ENCODE measurements at places on chromosomes 1 and 21.

- DNase-seq: no peak
Measured at GRCh38 chr1:244114892-244115291, 63.8 kb downstream of the ZBTB18 start.

- DNase-seq: no peak
Measured at GRCh38 chr1:202220733-202221132, 27.1 kb downstream of the LGR6 start.

DNA sequence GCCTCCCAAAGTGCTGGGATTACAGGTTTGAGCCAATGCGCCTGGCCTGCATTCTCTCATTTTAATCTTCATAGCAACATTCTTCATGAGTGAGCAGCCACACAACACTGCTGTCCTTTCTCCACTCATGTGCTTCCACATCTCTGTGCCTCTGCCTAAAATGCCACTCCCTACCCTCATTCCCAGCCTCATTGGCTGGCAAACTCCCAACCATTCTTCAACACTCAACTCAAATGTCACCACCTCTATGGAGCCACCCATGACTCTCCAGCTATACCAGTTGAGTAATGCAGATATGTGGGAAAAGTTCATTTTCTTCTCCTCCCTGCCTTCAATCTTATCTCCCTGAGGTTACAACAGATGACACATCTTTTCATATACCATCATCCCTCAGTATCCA lies 53.9 kb upstream of the ZC3H12A start:
- no peak for DNase-seq

GRCh38 chr1:40833979-40834378 lies 28.2 kb downstream of the CITED4 start:
- no peak for DNase-seq

DNA sequence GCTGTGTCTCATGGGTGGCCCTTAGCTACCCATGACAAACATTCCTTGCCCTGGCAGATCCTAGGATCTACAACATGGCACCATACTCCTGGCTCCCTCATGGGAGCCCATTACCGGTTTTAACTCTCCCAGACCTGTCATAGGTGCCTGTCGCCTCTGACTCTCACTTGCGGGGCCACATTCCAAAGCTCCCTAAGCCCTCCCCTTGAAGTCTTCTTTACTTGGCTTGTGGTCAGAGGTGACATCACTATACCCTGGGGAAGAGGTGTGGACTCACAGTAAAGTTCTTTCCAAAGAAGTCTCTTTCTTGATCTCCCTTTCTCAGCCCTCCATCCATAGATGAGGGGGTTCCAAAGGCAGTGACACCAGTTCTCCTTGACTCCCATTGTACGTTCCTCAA lies 5.4 kb upstream of the SLAMF9 start:
- DNase-seq: no peak

GRCh38 chr1:202282025-202282371 lies 59.7 kb downstream of the UBE2T start:
- DNase-seq: no peak

DNA sequence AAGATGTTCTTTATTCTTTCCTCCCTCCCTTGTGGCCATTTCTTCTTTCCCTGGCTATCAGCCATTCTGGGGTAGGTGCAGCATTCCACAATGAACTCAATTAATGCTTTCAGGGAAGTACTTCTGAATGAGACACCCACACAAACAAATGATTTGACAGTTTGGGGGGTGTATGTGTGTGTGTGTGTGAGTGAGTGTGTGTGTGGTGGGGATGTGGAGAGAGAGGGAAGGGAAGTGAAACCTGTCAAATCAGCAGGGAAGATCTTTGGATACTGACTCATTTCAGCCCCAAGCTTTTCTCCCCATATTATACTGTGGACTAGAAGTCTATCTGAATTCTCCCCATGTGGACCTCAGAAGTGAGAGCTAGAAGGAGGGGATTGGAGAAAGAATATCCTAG lies 154.9 kb upstream of the CD34 start:
- no peak for DNase-seq

DNA sequence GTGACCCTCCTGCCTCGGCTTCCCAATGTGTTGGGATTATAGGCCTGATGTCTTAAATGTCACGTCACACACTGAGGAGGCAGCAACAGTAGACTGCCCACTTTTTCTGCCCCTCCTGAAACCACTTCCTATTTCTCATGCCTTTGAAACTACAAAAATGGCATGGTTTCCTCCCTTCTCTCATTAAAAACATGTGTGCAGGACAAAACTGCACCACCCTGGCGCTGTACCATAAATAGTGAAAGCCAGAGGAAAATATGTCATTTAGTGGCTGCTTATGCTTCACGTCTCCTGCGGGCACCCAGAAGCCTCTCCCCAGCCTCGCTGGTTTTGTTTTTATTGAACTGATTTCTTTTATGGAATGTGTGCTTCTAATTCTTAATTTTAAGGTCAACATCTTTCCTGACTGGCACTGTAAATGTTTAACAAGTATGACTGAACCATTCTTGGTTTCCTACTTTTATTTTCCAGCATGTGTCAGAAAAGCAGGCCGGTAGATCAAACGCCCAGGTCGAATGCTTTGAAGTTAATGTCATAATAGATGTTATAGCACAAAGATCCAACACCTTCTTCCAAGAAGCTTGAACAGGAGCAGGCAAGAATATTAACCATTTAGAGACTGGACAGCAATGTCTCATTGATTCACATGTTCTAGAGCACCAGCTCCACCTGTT lies 59.6 kb upstream of the C1orf87 start:
- DNase-seq: no peak

DNA sequence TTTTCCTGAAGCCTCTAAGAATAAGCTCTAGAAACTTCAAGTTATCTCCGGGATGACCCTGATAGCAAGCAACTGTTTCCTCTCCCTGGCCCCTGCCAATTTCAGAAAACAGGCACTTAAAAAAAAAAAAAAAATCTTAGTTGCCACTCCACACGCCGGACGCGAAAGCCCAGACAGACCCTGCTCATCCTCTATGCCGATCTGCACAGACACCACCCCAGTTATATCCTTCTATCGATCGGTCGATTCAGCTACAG lies 1.7 kb downstream of the ANP32E start:
- DNase-seq: no peak

DNA sequence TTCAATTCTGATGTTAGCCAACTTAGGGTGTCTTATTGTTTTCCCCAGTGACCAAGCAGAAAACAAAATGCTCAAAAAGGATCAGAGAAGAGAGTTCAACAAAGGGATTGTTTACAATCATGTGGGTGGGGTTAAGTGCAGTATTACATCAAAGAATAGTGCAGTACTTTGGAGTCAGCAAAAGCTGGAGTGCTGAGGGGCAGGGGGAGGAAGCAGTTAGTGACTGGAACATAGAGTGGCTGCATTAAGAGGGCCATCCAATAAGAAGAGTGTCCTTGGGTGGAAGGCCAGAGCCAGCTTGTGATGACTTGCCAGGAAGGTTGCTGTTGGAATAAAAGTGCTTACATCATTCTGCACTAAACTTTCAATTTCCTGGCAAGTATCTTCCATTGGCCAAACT lies 175.5 kb downstream of the CYYR1 start:
- DNase-seq: no peak

DNA sequence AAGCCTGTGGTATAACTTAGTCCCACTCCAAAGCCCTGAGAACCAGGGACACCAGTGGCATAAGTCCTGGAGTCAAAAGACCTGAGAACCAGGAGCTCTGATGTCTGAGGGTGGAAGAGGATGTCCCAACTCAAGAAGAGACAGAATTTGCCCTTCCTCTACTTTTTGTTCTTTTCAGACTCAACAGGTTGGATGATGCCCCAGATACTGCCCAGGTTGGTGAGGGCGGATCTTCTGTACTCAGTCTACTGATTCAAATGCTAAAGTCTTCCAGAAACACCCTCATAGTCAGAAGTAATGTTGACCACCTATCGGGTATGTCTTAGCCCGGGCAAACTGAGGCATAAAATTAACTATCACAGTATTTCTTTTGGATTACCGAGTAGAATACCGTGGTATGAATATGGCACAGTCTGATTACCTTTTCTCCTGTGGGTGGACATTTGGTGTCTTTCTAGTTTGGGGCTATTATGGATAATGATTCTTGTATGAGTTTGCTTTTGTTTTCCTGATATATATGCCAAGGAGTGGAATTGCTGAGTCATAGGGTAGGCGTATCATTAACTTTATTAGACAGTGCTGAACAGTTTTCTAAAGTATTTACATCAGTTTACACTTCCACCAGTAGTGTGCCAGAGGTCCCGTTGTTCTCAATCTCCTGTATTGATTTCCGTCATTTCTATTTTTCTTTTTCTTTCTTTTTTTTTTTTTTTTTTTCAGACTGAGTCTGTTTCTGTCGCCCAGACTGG lies 3.2 kb upstream of the CHAF1B start:
- no peak for DNase-seq

- DNase-seq: no peak
Measured at GRCh38 chr1:47967864-47968555, 29.2 kb downstream of the TRABD2B start.

DNA sequence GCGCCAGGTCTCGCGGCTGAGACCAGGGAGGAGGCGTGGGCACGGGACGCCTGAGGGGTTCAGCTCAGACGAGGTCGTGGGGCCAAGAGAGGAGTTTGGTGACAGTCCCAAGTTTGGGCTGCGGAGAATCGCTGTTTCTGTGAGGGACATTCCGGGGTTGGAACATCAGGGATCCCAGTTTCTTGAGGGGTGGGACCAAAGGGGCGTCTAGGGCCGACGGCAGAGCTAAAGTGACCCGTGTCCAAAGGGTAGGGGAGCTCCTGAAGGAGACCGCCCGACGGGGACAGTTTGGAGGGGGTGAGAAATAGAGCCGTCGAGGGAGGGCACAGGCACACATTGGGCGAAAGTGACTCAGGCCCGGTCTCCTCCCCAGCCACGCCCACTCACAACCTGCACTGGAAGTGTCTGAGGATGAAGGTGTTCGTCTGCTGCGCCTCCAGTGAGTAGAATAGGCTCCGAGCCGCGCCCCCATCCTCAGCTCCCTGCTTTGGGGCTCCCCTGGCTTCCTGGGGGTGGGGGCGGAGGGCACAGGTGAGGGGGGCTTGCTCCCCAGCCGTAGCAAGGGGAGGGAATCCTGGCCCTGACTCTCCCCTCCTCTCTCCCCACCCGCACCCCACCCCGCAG lies 7.0 kb downstream of the EFNA3 start:
- DNase-seq: peak; percentile 73

DNA sequence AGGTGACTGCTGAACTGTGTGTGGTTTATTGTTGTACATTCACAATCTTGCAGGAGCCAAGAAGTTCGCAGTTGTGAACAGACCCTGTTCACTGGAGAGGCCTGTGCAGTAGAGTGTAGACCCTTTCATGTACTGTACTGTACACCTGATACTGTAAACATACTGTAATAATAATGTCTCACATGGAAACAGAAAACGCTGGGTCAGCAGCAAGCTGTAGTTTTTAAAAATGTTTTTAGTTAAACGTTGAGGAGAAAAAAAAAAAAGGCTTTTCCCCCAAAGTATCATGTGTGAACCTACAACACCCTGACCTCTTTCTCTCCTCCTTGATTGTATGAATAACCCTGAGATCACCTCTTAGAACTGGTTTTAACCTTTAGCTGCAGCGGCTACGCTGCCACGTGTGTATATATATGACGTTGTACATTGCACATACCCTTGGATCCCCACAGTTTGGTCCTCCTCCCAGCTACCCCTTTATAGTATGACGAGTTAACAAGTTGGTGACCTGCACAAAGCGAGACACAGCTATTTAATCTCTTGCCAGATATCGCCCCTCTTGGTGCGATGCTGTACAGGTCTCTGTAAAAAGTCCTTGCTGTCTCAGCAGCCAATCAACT lies 6.4 kb upstream of the PIGV start:
- no peak for DNase-seq

GRCh38 chr1:23530087-23530746 lies 816 bp downstream of the E2F2 start:
- no peak for DNase-seq

GRCh38 chr1:101483982-101484688 lies 247.3 kb downstream of the S1PR1 start:
- DNase-seq: no peak

DNA sequence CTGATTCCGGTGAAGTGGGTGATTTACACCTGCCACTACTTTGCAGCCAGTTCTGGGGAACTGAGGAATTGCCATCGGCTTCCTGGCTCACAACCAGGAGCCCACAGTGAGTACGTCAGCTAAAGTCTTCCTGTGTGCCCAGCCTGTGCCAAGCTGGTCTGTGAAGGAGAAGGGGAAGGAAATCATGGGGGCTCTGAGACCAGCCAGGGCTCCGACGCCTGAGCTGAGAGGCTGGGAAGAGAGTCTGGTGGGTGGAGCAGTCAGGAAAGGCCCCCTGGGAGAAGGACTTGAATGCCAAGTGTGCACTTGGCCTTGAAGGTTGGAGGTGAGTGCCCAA lies 1.2 kb downstream of the LURAP1 start:
- no peak for DNase-seq

DNA sequence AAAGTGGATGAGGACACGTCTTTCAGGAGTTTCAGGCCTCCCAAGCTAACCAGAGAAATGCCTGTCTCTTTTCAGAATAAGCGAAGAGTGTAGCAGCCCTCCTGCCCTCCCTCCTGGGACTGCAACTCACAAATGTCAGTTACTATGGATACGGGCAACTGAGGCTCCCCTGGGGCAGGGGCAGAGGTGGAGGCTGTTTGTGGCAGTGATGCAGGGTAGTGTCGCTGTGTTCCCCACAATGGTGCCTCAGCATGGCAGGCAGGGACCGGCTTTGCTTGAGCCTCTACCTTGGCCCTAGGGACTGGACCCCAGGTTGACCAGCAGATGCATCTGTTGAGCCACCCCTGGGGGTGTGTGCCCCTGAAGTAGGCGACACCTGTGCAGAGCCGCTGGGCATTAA lies 10.2 kb downstream of the NFASC start:
- no peak for DNase-seq

DNA sequence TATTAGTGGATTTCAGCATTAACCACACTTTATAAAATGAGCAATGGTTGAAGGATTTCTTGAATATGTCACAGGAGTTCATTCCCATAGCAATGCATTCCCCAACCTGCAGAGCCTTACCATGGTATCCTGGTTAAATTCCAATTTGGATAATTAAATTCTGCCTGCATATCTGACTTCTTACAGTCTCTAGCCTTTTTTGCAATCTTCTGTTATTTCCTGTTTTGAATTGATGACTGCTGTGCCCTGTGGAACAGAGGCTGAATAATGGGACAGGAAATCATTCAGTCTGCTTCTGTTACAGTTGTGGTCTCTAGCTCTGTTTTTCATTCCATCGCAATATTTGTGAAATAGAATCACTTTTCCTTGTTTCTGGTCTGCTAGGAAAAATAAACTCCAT lies 1823.9 kb downstream of the PLA2G4A start:
- DNase-seq: no peak

GRCh38 chr1:94608142-94608851 lies 66.7 kb upstream of the F3 start:
- DNase-seq: no peak

- DNase-seq: no peak
Measured at GRCh38 chr21:32306021-32306780, 7.5 kb downstream of the MRAP start.

DNA sequence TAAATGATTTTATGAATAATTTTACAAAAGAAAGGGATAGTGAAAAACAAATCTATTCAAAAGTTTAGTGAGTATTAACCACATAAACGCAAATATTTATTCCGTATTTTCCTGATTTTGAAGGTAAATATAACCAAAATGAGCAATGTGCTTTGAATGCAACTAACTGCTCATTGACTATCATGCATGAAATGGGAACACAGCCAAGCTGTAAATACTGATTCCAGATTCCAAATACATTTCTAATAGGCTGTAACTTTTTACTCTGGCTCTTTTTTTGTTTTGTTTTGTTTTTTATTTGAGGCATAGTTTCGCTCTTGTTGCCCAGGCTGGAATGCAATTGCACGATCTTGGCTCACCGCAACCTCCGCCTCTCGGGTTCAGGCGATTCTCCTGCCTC lies 41.8 kb downstream of the SELENOF start:
- no peak for DNase-seq

- DNase-seq: no peak
Measured at GRCh38 chr1:51867479-51868232, 10.9 kb downstream of the NRDC start.
